CD4-positive, alpha-beta T cell treated with Interferon alpha-2 for 1 hour (primary cell): ENCODE measurements at places on chromosomes 5 and 9.

- DNase-seq, result no peak
Measured at GRCh38 chr5:42591015-42591414, 165.6 kb upstream of the CCDC152 start.

DNA sequence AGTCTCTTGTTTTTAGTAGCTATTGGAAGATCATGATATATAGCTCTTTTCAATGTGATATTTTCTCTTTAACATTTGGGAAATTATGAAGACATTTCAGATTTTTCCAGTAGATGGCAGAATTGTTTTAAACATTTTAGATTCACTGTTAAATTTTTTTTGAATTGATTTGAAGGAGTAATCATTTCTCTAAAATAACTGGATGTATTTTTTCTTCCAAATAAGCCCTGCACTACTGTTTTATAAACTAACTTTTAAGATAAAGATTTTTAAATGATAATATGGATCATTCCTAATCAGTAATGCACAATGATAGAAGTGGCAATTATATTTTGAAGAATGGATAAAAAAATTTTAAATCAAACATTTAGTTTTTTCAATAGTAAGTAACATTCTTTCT lies 14.2 kb downstream of the NDUFAF2 start:
- no peak for DNase-seq

DNA sequence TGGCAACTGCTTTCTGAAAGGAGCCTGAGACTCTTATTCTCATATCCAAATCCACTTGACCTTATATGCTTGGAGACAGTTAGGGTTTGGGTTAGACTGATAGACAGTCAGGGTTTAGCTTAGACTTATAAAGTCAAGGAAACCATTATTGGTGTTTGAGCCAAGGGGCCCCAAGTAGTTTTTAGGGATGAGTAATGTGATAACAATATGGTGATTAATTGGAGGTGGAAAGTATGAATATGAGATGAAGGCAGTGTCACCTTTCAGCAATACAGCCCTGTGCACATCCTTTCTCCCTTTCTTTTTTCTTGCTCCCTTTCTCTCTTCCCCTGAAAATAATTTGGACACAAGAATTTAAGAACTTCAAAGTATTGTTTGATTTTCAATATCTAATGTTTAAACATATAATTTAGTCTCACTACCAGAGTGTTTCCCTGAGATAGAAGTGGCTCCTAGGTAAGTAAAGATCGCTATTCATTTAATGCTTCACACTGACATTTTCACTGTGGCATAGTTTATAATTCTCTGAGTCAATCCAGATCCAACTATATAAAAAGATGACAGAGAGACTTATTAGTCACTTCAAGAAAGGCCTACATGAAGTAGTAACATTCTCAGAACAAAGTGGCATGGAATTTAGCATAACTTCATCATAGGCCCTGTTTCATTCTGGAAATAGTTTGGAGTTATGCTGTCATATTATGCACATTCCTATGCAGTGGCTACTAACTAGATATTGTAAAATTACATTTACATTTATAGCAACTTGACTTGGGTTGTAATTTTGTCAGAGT lies 200.8 kb downstream of the CHSY3 start:
- DNase-seq, result no peak

DNA sequence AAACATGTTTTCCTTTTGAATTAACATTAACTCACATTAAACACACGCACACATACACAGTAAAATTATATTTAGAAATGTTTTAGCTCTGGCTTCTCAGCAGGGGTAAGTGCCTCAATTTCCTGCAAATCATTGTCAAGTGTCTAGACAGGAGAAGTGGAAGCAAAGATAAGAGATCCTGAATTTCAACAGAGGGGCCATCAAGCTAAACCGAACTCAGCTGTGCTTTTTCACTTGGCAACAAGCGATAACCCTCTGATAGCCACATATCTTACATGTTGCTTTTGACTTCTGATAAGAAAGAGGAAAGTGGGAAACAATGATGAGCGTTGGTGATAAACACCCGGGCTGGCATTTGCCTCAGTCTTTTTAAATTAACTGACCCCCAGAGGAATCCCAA lies 79.7 kb upstream of the SPDL1 start:
- no peak for DNase-seq

GRCh38 chr9:121597698-121598166 lies 53.7 kb upstream of the DAB2IP start:
- no peak for DNase-seq

GRCh38 chr5:154519359-154519758 lies 41.3 kb upstream of the HAND1 start:
- no peak for DNase-seq

DNA sequence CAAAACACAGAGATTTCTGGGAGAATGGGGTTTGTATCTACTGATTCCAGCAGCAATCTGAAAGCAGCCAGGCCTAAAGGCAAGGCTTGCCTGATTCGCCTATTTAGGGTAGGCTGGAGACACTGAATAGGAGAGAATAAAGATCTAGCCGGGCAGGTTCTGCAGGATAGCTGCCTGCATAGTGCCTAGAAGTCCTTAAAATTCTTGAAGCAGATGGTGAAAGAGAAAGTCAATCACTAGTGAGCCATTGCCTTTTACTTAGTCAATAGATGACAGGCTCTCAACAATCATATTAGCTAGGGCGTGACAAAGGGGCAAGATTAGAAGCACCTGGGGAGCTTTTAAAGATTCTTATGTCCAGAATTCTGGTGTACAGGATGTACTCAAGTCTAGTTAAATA lies 522.7 kb downstream of the HTR1A start:
- no peak for DNase-seq

- no peak for DNase-seq
Measured at GRCh38 chr5:34542818-34543217, 113.3 kb upstream of the RAI14 start.

- no peak for DNase-seq
Measured at GRCh38 chr5:27242258-27242626, 203.9 kb upstream of the CDH9 start.

GRCh38 chr9:97874624-97875023 lies 21.6 kb downstream of the FOXE1 start:
- DNase-seq, result no peak

DNA sequence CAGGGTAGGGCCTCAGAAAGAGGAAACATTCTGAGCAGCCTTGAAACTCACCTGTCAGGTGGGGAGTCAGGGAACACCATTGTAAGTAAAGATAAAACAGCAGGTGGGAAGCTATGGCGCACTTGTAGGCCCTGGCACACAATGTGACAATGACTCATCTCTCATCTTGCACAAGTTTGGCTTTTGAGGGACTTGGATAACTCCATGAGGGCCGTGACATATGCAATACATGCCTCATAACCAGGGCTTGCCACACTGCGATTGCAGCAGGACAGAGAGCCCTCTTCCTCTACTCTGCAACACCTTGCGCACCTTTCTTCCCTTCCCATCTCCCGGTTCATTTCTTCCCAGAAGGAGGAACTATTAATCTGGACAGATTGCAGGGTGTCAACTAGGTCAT lies 144.9 kb downstream of the CEP120 start:
- no peak for DNase-seq

GRCh38 chr5:95715799-95716461 lies 15.2 kb upstream of the RHOBTB3 start:
- no peak for DNase-seq

GRCh38 chr5:158174918-158175851 lies 316.2 kb upstream of the CLINT1 start:
- DNase-seq, result peak; percentile 33

- DNase-seq, result peak; percentile 77
Measured at GRCh38 chr9:34603610-34604231, 8.2 kb downstream of the RPP25L start.

- DNase-seq, result no peak
Measured at GRCh38 chr9:89223396-89223977, 44.9 kb upstream of the SHC3 start.

DNA sequence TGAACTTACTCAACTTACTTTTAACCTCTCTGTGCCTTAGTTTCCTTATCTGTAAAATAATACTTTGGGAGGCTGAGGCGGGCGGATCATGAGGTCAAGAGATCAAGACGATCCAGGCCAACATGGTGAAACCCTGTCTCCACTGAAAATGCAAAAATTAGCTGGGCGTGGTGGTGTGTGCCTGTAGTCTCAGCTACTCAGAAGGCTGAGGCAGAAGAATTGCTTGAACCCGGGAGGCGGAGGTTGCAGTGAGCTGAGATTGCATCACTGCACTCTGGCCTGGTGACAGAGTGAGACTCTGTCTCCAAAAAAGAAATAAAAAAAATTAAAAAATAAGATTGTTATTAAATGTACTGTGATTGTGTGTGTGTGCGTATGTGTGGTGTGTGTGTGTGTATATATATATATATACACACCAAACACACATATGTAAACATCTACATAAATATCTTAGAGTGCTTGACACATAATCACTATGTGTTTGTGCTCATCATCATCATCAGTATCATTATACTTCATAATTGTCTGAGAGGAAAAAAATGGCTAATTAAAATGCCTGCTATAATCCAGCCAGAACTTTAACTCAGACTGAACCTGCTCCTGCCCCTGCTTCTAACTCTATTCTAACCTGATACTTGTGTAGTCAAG lies 312.8 kb downstream of the FER start:
- no peak for DNase-seq

GRCh38 chr9:101727612-101728524 lies 10.6 kb downstream of the GRIN3A start:
- DNase-seq, result no peak

DNA sequence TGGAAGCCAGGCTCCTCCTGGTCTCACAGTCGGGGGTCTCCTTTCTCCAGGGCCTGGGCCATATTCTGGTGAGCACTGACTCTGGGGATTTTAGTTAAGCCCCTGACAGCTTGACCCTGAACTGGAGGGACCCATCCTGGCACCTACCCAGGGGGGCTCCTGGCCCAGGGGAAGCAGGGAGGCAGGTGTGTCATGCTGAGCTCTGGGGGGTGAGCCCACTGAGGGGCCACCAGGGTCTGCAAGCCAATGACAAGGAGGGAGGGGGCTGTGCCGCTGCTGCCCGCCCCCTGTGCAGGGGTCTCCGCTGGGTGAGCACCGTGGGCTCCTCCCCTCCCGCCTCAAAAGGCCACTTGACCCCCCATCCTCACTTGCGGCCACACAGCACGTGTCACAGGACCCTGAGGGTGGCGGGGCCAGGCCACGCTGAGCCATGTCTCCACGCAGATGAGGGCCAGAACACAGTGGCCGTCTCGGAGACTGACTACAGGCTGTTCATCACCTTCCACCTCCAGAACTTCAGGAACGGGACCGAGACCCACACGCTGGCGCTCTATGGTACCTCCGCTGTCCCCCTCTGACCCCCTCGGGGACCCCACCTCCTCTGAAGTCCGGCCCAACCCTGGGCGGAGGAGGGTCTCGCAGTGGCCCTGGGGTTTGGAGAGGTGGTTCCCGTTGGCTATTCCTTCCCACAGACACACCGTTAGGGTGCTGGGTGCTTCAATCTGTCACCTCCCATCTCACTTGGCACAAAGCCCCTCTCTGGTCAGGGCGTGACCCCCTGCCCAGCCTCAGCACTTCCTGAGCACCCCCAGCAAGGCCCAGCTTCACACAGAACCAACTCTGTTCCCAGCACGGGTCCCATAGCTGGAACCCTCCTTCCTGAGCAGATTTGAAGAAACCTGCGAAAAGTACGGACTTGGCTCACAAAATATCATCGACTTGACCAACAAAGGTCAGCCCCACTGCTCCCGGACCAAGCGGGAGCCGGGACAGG lies 2.0 kb downstream of the LCN9 start:
- DNase-seq, result no peak

GRCh38 chr9:19231904-19232822 lies 1.7 kb downstream of the DENND4C start:
- no peak for DNase-seq

DNA sequence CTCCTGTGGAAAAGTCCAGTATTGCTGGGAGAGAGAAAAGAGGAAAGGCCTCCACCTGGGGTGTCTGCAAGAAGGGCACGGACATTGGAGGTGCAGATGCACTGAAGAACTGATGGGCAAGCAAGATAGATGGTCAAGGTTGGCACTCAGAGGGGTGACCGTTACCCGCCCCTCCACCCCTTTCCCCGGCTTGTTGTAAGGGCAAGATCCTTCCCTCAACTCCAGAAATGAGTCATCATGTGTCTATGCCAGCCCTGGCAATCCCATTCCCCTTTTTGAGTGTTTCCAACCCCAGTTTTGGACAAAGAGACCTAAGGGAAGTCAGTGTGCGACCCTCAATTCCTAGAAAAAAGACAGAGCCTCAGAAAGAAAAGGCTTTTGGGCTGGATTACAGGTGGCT lies 34.9 kb upstream of the ATP6V1G1 start:
- no peak for DNase-seq

DNA sequence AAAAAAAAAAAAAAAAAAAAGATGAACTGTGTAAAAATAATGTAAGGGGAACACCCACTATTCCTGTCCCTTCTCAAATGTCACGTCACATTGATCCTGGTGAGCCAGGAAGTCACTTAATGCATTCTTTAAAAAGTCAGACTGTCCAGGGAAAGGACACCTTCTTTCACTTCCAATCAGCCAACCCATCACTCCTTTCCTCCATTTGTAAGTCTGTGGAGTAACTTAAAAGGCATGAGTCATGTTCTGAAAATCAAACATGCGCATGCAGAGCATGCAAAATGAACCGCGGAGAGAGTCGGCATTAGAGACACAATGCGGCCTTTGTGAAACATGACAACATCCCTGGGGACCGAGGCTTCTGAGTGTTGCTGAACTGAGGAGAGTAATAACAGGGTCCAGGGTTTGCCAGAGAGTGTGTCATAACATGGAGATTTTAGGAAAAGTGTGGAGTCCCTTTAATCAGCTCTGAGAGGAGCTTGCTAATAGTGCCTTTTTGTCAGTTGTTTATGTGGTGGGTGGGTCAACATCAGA lies 77.6 kb upstream of the SEMA6A start:
- DNase-seq, result no peak

DNA sequence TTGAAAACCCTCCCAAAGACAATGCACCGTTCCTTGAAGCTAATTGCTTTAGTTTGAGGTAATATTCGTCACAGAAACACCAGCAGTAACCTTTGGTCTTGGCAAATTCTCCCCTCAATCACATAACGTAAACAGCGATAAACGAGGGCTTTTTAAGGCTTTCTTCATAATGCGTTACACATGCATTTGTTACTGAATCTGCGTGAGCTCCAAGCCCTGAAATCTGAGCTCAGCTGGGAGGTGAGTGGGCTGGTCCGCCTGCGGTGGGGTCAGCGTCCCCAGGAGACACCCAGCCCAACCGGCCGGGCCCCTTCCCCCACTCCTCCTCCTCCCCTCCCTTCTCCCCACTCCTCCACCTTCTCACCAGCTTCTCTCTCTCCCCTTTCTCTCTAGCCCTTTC lies 91.1 kb downstream of the BARX1 start:
- no peak for DNase-seq

DNA sequence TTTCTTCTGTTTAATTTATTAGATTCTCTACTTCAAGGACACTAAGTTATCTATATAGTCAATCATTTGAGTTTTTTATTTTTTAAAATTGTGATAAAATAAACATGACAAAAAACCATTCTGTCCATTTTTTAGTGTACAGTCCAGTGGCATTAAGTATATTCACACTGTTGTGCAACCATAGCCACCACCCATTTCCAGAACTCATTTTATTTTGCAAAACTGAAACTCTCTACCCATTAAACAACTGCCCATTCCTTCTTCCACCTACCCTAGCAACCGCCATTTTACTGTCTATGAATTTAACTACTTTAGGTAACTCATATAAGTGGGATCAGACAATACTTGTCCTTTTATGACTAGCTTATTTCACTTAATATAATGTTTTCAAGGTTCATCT lies 275.6 kb downstream of the SH3GL2 start:
- DNase-seq, result no peak
